ENCODE measurements at places on chromosomes 7 and 10.
A peak's percentile ranks its signal among the peaks of the same experiment; 100 is the strongest.

DNA sequence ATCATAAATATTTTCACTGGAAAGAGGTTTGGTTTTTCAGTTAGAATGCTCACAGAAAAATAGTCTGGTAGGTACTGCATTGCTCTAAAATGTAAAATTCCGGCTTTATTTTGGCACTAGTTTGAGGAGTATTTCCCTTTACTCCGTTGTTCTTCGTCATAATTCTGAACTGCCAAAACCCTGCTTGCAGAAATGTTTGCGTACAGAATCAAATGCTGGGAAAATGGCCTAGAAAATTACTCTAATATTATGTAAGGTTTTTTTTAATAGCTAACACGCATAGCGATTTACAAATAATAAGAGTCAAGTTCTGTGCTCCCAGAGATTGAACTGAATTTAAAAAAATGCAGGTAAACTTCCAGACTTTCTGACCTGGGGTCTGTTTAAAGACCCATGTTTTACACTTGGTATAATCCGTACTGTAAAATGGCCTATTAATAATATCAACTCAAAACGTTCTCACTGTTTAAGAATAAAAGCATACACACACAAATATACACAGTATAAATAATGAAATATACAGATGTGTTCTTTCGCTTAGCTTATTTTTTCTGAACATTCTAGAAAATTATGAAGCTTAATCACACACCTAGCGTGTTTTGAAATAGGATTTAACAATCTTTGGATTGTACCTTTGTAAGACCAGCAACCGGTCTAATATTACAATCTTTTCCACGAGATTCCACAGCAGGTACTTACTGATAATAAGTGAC is 23.5 kb upstream of the ANLN start:
- DNase-seq, result peak; percentile 46

DNA sequence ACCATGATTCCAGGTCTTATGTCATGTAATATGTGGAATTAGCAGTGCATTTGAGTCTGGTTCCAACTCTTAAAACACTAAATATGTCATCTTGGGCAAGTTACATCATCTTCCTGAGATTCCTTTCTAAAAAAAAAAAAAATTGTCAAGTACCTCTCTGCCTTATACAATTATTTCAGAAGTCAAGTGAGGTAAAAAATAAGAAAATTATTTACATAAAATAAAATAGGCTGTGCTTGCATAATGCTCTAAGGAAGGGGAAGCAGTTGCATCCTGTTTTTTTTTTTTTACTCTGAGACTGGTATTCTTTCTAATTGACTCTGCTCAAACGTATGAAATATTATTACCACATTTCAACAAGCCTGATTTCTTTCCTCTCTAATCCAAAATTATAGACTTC is 55.1 kb upstream of the SEMA3A start:
- no peak for DNase-seq

GRCh38 chr7:108402865-108403264 is 53.4 kb downstream of the NRCAM start:
- no peak for DNase-seq

DNA sequence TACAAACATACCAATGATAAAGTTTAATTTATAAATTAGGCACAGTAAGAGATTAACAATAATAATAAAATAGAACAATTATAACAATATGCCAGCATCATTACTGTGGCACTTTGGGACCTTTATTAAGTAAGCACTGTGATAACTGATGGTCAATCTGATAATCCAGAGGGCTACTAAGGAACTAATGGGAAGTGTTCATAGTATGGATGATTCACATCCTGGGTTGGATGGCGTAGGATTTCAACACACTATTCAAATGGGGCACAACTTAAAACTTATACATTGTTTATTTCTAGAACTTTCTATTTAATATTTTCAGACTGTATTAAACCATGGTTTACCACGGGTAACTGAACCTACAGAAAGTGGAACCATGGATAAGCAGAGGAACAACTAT is 90.8 kb downstream of the KIF20B start:
- DNase-seq, result no peak

DNA sequence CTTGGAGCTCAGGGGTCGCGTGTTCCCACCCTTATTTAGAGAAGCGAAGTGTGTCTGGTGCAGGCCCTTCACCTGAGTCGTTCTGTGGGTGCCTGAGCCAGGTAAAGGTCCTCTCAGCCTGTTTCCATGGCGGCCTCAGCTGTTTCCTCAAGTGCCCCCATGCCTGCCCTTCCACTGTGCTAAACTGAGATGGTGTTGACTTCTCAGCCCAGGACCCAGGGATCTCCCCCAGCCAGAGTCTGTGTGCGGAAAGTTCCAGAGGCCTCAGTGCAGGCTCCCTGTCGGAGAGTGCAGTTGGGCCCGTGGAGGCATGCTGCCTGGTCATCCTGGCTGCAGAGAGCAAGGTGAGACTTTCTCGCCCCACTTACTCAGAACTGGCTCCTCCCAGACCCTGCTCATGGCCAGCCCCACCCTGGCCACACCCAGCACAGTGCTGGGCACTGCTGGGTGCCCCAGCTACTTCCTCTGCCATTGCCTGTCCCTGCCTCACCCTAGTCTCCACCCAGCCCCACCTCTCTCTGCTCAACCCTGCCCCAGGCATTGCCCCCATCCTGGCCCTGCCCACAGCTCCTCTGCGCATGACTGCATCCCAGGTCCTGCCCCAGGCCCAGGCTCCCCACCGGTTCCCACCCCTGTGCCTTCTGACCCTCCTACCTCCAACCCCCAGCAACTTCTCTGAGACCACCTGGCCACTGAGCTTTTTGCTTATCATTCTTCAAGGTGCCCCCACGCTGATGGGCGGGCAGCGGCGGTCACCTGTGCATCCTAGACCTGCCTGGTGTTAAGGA is 20.3 kb downstream of the NACAD start:
- no peak for DNase-seq

DNA sequence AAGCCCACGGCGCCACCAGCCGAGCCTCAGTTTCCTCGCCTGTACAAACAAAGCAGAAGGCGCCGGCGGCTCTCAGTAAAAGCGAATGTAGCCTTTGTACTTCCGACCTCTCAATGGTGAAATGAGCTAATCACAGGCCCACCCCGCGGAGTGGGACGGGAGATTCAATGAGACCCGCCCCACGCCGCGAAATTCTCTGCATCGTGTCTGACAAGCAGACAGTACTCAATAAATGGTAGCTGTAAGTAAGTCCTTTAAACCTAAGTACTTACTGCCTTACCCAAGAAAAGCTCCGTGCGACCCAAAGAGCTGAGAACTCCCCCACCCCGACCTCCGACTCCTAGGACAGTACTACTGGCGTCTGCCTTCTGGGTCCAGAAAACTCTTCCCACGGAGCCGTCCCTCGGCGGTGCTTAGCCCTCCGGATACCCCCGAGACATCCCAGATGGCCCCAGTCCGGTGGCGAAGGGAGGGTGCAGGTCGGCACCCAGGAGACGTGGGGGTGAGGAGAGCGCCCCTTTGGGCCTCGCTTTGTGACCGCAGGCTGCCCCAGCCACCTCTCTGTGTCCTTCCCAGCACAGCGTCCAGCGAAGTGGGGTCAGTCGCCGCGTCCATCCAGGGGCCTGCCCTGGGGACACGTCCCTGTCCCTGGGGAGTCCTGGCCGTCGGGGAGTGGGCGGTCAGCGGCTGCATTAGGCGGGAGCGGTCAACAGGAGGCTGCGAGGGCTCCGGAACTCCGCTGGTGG is 972 bp upstream of the CXCL12 start:
- no peak for DNase-seq

DNA sequence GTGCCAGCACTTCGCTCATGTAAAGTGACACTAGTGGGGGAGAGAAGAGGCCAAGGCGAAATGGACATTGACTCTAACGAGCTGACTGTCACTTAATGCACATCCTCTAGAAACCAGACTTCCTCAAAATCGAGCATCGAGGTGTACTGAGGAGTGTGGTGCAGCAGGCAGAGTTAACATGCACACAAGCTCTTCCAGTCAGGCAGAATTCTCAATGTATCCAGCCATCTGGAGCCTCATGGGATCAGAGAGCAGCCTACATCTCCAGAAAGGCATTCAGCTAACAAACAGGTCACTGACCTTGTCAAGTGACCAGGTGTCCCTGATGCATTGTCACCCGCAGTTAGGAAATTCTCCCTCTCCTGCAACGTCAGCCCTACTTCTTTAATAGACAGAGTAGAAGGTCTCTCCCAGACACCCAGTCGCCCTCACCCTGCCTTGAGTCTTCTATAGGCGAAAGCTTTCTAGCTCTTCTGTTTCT is 259.8 kb upstream of the AOAH start:
- DNase-seq, result no peak

DNA sequence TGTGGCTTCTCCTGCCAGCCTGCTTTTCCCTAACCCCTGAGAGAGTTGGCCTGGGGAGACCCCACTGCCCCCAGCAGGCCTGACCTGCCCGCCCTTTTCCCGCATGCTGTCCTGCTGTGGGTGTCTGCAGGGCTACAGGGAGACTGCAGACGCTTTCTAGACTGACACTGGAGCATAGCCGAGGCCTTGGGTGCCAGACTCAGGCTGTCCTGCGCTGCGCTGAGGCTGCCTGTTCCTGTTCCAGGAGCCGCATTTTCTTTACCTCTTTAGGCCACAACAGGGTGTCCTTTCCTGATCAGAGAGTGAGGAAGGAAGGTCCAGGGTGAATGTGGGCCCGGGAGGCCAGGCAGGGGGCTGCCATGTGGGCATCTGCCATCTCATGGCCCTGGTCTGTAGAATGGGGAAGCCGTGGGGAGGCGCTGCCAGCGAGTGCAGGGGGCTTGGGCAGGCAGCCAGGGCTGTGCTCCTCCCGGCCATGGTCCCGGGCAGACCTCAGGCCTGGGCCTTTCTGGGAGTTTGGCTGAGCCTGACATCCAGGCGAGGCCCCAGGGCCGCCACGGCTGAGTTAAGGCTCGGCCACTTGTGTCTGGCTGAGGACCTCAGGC is 3.6 kb downstream of the PWWP2B start:
- DNase-seq, result no peak

GRCh38 chr7:7789551-7789988 is 71.2 kb upstream of the RPA3 start:
- no peak for DNase-seq

DNA sequence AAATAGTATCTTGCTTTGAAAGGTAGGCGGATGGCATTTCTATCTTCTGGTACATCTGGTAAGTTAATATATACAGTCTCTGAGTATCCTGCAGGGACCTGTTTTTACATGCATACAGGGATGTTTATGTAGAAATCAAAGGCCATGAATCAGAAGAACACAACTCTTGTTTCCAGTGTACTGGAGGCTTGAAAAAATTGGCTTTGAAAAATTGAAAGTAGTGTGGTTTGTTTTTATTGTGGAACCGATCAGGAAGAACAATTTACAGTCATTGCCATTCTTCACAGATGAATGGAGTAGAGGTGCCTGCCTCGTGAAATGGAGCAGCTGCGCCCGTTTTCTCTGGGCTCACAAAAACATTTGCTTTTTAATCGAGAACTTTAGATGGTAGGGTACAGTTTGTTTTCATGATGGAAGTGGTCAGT is 54.0 kb upstream of the RPA3 start:
- DNase-seq, result peak; percentile 55

- DNase-seq, result no peak
Measured at GRCh38 chr7:91835826-91836368, 44.6 kb downstream of the MTERF1 start.

DNA sequence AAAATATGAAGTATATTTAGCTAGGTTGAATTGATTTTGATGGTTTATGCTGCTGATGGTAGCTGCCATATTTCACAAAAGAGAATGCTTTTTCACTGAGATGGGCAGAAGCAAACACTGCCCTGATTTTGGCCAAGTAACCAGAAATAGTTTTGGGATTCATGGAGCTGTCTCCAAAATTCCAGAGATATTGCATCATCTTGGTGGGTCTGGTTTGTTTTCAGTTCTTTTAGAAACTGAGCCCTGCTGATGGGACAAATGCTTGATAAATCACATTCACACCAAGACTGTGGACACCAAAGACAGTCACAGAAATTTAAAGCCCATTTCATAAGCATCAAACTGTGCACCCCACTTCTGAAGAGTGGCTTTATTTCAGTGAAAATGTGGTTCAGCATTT is 140.5 kb downstream of the BICC1 start:
- no peak for DNase-seq

DNA sequence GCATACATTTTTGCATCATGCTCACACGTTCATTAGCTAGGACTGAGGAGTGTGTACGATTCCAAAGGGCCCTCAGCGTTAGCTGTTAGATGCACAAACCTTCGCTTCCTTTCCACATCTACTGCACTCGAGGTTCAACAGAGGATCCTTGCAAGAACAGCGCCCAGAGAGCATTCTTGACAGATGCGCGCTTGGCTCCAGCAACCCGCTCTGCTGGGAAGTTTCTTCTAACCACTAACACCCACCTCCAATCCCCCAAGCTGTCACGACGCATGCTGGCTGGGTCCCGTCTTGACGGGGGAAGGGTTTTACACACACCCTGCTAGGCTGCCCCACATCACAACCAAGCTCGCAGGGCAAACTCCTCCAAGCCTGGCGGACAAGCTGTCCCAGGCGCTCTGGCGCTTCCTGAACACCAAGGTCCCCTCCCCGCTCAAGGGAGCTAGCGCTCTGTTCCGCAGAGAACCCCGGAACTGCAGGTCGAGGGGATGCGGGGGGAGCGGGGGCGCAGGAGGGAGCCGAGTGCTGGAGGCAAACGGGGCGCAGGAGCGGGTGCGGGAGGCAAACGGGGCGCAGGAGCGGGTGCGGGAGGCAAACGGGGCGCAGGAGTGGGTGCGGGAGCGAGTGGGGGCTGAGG is 653 bp upstream of the ADRB1 start:
- peak; percentile 35 for DNase-seq

GRCh38 chr10:43121444-43121843 is 16.8 kb upstream of the CSGALNACT2 start:
- DNase-seq, result no peak

DNA sequence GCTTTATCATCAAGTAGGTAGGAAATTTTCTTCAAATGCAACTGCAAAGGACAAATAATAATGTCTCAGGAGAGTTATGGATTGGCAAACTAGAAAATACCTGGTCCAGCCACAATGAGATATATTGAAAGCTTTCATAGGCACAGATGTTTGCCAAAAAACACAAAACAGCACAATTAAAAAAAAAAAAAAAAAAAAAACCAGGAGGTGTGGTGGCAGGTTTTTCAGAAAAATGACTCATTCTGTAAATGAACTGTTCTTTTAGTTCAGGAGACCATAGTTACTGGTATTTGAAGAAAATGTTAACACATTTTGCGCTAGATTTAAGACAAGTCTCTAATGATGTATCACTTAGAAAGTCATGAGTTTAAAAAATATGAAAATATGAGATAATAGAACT is 55.0 kb upstream of the JCAD start:
- DNase-seq, result no peak

DNA sequence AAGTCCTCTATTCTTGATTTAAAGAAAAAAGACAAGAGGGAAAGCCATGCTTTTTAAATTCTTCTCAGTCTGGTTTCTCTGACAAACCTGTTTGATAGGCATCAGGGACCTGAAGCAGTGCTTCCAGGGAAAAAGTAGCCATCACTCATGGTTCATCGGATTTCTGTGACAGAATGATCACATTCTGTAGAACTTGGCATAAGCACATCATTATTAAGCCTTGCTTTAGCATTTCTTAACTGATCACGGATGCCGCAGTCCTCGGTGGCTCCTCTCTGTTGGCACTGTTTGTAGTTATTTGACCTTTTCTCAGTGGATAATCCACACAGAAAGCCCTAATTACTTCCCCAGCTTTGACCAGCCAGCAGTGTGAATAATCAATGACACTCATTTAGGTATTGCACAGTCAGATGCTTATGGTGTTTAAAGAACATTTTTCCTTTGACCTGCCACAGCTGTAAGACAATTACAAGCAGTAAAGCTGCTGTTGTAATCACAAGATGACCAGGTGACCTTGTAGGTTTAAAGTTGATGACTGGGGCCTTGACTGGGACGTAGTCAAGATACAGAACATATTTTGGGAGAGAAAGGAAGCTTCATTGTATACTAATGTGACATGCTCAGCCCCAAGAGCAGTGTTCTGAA is 64.4 kb upstream of the SKAP2 start:
- DNase-seq, result no peak

- no peak for DNase-seq
Measured at GRCh38 chr10:62233356-62234076, 35.1 kb downstream of the RTKN2 start.
